ENCODE measurements at places on chromosomes 16 and 17.
A peak's percentile ranks its signal among the peaks of the same experiment; 100 is the strongest.

GRCh38 chr16:89257757-89258465 lies 40.4 kb downstream of the ZNF778 start:
- DNase-seq: no peak

GRCh38 chr16:49440156-49441065 lies 66.8 kb downstream of the C16orf78 start:
- DNase-seq: no peak

DNA sequence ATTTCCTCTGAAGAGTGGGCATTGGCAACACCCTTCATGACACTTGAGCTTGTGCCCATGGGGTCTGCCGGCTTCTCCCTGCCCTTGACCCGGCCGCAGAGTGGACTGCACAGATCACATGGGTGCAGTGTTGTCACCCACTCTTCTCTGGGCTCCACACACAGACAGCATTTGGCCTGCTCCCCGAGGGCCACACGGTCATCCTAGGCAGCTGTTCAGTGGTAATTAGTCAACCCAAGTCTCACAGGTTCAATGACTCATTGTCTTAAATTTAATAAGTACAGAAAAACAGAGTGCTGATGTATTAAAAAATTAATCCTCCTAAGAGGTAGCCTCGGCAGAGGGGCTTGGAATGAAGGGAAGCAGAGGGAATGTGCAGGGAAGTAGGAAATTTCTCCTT lies 204.8 kb downstream of the MSI2 start:
- DNase-seq: no peak

DNA sequence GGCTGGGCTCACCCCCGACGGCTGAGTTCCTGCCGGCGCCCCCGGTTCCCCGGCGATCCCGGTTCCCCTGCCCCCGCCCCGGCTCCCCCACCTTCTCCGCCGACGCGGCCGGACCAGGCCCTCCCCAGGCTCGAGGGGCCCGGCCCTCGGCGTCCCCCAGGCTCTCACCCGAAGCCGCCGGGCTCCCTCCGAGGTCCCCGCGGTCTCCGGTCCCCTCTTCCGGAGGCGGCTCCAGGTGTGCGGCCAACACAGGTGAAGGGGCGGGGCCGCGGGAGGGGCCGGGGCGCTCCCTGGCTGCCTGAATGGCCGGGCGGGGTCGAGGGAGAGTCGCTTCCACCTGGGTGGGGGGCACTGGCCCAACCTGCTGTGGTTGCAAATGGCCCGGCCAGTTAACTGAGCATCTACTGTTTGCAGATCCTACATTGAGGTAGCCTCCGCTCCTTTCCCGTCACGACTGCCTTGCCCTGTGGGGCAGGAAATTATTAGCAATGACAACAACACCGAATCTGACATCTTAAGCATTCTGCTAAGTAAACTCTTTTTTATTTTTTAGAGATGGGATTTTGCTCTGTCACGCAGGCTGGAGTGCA lies at the start of gene BICDL2:
BICDL2 (minus strand) TSS at position 219 of the 590 bp plus-strand sequence. CDS start 1,448 bp downstream, outside the sequence.
- no peak for DNase-seq

GRCh38 chr17:43940630-43941029 lies 1.6 kb downstream of the PPY start:
- DNase-seq: no peak

DNA sequence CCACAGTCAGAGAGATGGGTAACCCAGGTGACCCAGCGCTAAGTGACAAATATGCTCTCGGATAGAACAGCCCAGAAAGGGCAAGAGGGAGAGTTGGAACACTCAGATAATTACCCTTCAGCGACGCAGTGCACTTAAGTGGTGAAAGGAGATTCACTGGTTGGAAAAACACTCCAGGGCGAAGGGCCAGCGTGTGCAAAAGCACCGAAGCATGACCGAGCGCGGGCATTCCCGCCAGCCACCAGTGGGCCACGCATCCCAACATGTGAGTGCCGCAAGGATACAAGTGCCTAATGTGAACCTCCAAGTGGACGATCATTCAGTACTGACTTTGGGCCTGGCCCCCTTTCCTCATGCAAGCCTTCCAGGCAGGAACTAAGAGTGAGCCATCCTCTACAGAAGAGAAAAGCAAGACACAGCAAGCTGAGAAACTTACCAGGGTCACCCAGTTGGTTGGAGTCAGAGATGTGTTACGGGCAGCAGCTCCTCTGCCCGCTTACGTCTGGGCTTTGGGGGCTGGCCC lies 258.4 kb downstream of the C16orf95 start:
- peak; percentile 46 for DNase-seq

Data from lower leg skin (tissue), 4 donors.